ENCODE measurements at places on chromosomes 13 and 19.
A peak's percentile ranks its signal among the peaks of the same experiment; 100 is the strongest.

DNA sequence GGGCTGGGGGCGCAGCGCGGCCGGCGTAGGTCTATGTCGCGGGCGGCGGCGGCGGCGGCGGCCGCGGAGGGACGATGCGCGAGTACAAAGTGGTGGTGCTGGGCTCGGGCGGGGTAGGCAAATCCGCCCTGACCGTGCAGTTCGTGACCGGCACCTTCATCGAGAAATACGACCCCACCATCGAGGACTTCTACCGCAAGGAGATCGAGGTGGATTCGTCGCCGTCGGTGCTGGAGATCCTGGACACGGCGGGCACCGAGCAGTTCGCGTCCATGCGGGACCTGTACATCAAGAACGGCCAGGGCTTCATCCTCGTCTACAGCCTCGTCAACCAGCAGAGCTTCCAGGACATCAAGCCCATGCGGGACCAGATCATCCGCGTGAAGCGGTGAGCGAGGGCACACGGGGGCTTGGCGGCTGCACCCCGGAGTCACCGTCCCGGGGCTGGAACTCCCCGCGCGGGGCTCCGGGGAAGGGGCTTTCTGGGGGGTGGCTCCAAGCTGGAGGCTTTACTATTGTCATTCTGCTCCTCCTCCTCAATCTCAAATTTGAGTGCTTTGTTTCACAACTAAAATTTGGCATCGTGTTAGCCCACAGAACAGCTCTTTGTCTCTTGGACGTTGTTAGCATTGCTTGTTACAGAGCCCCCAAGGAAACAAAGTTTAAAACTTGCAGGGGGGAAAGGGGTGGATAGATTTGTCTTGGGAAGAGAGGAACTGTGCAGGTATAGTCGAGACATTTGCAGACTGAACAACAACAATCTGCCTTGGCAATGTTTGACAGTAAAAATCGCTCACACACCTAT, 630 bp downstream of the RAP2A start:
- peak; percentile 40 for DNase-seq

DNA sequence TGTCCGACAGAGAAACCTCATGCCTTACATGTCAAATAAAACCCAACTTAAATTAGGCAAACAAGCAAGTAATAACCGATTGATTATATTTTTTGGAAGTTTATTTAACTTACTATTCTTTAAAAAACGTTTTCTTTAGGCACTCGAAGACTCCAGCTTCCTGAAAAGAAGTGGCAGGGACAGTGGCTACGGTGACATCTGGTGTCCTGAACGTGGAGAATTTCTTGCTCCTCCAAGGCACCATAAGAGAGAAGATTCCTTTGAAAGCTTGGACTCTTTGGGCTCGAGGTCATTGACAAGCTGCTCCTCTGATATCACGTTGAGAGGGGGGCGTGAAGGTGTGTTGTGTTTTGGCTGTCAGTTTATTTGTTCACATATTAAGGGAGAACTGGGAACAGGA, 164.4 kb downstream of the LMO7 start:
- no peak for DNase-seq

GRCh38 chr19:6381030-6381750, 5.5 kb upstream of the PSPN start:
- no peak for DNase-seq

DNA sequence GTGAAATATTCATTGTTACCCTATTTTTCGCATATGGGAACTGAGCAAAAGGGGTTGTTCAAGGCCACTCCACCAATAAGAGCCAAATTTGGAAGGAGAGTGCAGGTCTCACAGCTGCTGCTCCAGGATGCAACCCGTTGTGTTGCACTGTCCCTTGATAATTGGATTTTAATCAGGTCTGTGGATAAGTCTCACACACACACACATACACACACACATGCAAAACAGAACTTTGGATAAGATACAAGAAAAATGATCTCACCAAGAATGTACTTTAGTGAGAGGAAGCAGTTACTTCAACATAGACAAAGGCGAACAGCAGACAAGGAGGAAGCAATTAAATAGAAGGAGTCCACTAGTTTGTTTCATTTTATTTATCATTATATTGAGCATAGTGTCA, 127.3 kb upstream of the EDNRB start:
- no peak for DNase-seq

GRCh38 chr19:16336571-16336970, 11.9 kb downstream of the KLF2 start:
- no peak for DNase-seq

- DNase-seq: no peak
Observed at GRCh38 chr13:22915442-22916082, 265.2 kb upstream of the SGCG start.

GRCh38 chr13:37986811-37987210, 117.2 kb upstream of the TRPC4 start:
- no peak for DNase-seq

DNA sequence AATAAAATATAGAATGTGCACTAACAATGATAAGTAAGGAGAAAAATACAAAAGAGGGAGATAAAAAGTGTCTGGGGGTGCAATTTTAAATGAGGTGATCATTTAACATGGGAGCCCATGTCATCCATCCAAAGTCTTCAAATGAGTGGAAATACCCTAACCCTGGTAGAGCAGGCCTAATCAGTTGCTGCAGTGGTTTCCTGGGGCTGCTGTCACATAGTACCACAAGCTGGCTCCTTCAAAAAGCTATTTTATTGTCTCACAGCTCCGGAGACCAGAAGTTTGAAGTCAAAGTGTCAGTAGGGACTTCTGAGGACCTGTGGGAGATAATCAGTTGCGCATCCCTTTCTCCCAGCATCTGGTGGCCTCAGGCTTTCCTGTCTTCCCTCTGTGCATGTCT, 717.9 kb downstream of the DIAPH3 start:
- DNase-seq: no peak

GRCh38 chr19:6110360-6110977, at the start of gene RFX2:
Gene RFX2, minus strand, starts transcription at chr19:6110500. Its CDS starts 63,004 bp downstream, at chr19:6047496.
- peak; percentile 99 for DNase-seq

DNA sequence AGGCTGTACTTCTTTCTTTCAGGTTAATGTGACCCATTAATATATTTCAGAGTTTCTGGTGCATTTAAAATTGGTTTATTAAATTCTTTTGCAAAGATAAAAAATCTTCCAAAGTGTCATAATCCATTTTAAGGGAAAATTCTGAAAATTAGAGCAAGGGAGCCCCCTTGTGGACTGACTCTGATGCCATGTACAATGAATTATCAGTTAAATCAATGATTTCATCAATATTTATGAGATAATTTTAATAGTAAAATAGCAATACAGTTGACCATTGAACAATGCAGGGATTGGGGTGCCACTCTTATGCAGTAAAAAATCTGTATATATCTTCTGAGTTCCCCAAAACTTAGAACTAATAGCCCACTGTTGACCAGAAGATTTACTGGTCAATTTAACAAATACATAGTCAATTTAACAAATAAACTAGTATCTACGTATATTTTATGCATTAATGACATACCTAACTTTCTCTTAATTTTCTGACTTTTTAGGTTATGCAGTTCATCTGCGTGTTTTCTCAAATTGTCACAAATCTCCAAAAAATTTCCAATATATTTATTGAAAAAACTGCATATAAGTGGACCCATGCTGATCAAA, 479.1 kb upstream of the MIR17HG start:
- DNase-seq: peak; percentile 3

DNA sequence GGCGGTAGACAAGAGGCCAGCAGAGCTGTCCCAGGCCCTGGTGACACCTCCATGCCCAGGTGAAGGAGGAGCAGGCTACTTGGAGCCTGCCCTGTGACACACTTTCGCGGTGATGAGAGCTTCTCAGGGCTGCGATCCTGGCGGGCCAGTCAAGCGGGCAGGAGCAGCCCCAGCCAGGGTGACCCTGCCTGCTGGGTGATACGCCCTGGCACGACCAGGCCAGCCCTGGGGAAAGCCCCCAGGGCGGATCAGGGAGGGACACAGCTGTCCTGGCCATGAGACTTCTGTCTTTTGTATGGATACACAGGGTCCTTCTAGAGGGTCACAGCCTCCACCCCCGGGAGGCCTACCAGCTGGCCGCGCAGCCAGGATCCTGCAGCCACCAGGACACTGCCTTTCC, 13.1 kb downstream of the DNM2 start:
- no peak for DNase-seq

DNA sequence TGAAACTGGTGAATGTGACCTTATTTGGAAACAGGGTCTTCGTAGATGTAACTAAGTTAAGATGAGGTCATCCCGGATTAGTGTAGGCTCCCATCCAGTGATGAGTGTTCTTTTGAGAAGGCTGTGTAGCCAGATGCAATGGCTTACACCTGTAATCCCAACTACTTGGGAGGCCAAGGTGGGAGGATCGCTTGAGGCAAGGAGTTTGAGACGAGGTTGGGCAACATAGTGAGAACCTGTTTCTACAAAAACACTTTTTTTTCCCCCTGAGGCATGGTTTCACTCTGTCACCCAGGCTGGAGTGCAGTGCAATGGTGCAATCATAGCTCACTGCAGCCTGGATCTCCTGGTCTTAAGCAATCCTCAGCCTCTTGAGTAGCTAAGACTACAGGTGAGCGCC, 36.4 kb downstream of the FBN3 start:
- no peak for DNase-seq

- no peak for DNase-seq
Observed at GRCh38 chr13:102902789-102903347, 57.0 kb downstream of the ERCC5 start.

DNA sequence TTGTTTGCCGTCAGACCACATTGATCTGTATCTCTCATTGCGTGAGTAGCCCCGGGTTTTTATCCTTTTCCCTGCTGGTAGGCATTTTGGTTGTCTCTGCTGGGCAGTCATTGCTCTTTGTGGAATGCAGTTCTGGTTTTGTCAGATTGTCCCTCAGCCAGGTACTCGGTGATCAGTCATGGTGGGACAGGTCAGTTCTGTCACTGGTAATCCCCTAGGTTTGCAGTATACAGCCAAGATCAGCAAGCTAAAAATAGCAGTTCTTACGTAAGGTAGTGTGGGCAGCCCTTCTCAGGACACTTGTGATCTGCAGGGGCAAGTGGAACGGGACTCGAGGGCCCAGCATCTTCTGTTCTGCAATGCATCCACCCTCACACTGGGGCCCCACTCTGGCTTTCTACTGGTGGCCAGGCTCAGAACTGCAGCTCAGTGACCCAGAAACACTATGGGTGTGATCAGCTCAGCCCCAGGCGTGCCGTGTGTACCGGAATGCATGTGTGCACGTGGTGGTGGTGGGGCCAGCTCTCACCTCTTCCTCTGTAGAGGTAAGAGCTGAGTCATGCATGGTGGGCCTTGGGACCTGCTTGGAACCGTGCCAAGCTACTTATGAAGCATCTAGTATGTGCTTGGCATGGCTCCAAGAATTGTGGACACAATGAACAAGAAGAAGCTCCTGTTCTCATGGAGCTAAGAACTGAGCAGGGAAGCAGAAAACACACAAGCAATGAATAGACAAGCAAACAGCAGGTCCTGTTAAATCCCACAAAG, 6.3 kb downstream of the PLEKHF1 start:
- peak; percentile 80 for DNase-seq

- no peak for DNase-seq
Observed at GRCh38 chr19:28847468-28847867, 365.5 kb downstream of the UQCRFS1 start.

DNA sequence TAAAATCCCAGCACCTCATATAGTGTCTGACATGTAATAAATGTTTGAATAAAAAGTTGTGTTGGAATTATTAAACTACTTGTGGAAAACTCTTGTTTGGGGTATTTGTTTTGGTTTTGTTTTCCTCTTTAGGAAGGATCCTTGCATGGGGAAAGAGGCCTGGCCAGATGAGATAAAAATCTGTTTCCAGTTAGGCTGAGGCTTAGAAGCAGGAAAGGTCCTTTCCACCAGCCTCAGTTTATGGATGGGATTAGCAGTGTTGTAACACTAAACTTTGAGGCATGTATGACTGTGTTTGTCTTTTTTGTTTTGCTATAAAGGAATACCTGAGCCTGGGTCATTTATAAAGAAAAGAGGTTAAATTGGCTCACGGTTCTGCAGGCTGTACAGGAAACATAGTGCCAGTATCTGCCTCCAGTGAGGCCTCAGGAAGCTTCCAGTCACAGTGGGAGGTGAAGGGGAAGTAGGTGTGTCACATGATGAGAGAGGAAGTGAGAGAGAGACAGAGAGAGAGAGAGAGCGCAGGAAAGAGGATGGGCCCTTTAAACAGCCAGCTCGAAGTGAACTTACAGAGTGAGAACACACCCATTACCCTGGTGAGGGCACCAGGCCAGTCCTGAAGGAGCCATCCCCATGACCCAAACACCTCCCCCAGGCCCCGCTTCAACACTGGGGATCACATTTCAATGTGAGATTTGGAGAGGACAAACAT, 21.6 kb downstream of the SPATA13 start:
- DNase-seq: no peak

GRCh38 chr13:73922493-73923393, 211.5 kb downstream of the KLF12 start:
- no peak for DNase-seq

DNA sequence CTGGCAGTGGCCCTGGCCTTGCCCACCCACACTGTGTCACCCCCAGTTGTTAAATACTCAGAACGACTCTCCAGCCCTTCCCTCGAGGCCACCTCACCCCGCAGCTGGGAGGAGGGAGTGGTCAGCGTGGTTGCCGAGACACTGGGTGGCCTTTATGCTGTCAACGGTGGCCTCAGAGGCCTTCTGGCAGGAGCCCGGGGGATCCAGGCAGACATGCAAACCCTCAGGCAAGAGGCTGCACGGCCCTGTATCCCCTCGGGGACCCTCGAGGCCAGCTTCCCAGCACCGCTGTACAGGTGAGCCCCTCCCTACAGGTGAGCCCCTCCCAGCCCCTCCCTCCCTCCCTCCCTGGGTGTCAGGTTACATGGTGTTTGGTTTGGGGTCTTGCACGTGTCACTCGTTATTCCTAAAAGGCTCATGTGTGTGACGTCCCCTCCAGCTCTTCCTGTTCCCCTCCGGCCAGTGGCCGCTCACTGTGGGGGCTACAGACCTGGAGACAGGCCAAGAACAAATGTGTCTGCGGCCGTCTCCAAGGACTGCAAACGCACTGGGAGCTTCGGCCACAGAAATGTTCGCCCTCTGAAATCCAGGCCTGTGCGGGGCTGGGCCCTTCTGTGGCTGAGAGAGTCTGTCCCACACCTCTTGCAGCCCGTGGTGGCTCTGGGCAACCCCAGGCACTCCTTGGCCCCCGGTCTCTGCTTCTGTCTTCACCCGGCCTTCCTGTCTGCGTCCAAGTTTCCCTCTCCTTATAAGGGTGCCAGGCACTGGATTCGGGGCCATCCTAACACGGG, at the start of gene TEKTIP1:
TSS of gene TEKTIP1 (plus strand) at position 210 of the 791 bp plus-strand sequence. CDS start at position 214, 4 bp downstream.
- no peak for DNase-seq

- no peak for DNase-seq
Observed at GRCh38 chr19:48946463-48947257, 8.0 kb upstream of the BAX start.

All from activated naive CD8-positive, alpha-beta T cell treated with anti-CD3 and anti-CD28 coated beads, Interleukin-2, amount 50 U/mL, for 24 hours (primary cell).